ENCODE measurements at places on chromosomes 7 and 10.

GRCh38 chr10:96660297-96660696, 60.0 kb downstream of the PIK3AP1 start:
- H3K27me3 ChIP-seq: no peaks in the 10 kb centered on the region
- H3K4me1 ChIP-seq: peaks cover 12% of the 10 kb centered on the region
- H3K36me3 ChIP-seq: no peaks in the 10 kb centered on the region

- no peaks in the 10 kb centered on the region for H3K36me3 ChIP-seq
- peak; percentile 59 for DNase-seq
- no peak overlapping the region for H3K4me3 ChIP-seq
- H3K27ac ChIP-seq: no peak overlapping the region
- H3K27me3 ChIP-seq: no peaks in the 10 kb centered on the region
Measured at GRCh38 chr7:16918288-16918895, 36.6 kb upstream of the AGR3 start.

GRCh38 chr7:152760854-152761748, 1.5 kb downstream of the ACTR3B start:
- H3K4me3 ChIP-seq: peak overlapping the region; percentile 100
- H3K27ac ChIP-seq: no peak overlapping the region
- no peaks in the 10 kb centered on the region for H3K27me3 ChIP-seq
- H3K36me3 ChIP-seq: peaks cover 6% of the 10 kb centered on the region
- no peak for DNase-seq

DNA sequence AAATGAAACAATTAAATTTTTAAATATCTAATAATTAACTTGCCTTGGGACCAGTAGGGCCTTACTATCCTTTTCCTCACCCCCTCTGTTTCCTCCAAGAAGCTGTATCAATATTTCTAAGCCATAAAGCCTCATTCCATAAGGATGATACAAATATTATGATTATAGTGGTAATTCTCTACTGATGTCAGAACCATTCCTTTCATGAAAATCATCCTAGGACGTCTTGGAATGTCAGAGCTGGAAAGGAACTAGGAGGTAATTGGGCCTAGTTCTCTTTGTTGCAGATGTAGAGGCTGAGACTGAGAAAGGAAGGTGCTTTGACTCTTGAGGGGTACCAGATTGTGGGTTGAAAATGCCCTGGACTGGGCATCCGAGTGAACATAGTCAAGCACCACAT, 766.7 kb upstream of the GHITM start:
- no peak overlapping the region for H3K4me3 ChIP-seq
- no peaks in the 10 kb centered on the region for H3K4me1 ChIP-seq
- no peaks in the 10 kb centered on the region for H3K36me3 ChIP-seq

DNA sequence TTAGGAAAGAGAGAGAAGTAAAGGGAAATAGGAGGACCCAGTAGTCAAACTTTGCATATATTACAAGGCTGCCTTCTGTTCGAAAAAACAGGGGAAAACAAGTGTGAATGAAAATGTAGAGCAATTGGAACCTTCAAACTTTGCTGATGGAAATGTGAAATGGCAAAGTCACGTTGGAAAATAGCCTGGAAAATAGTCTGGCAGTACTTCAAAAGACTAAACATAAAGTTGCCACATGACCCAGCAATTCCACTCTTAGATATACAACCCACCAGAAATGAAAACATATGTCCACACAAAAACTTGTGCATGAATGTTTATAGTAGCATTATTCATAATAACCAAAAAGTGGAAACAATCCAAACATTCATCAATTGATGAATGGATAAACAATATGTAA, 78.6 kb upstream of the IFRD1 start:
- DNase-seq: no peak
- no peak overlapping the region for H3K4me3 ChIP-seq
- H3K27me3 ChIP-seq: no peaks in the 10 kb centered on the region
- no peaks in the 10 kb centered on the region for H3K36me3 ChIP-seq
- H3K27ac ChIP-seq: no peak overlapping the region

- no peaks in the 10 kb centered on the region for H3K27me3 ChIP-seq
- H3K27ac ChIP-seq: no peak overlapping the region
- no peak overlapping the region for H3K4me3 ChIP-seq
- peak; percentile 6 for DNase-seq
- H3K36me3 ChIP-seq: no peaks in the 10 kb centered on the region
Measured at GRCh38 chr7:96786261-96786997, 76.8 kb upstream of the SEM1 start.

GRCh38 chr10:79084012-79084971, 15.5 kb downstream of the ZMIZ1 start:
- DNase-seq: peak; percentile 64
- peaks cover 53% of the 10 kb centered on the region for H3K4me1 ChIP-seq
- peak overlapping the region; percentile 9 for H3K27ac ChIP-seq
- H3K4me3 ChIP-seq: no peak overlapping the region
- no peaks in the 10 kb centered on the region for H3K27me3 ChIP-seq

DNA sequence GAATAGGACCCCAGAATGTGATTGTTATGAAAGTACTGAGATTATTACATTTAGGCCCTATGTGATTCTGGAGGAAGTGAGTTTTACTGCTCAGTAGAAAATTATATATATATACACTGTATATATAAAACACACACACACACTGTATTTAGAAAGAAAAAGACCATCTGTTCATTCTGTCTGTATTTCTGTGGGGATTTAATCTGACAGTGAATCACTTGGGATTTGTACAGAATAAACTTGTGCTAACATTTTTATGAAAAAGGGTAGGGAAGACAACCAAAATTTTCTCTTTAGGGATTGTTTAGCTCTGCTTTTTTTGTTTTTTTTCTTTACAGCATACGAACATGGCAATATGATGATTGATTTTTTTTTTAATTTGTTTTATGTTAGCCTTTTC, 142.7 kb downstream of the EXOC4 start:
- no peak overlapping the region for H3K4me3 ChIP-seq
- no peaks in the 10 kb centered on the region for H3K36me3 ChIP-seq
- H3K4me1 ChIP-seq: no peaks in the 10 kb centered on the region
- no peak overlapping the region for H3K27ac ChIP-seq

GRCh38 chr7:116028787-116029186, 1.8 kb downstream of the TFEC start:
- no peak overlapping the region for H3K4me3 ChIP-seq
- no peaks in the 10 kb centered on the region for H3K4me1 ChIP-seq
- no peak for DNase-seq
- H3K27ac ChIP-seq: no peak overlapping the region
- no peaks in the 10 kb centered on the region for H3K27me3 ChIP-seq
- H3K36me3 ChIP-seq: no peaks in the 10 kb centered on the region

Measured in SJSA1 (cell line).